Panc1 (cell line): ENCODE measurements at places on chromosomes 16 and 17.
A peak's percentile ranks its signal among the peaks of the same experiment; 100 is the strongest.

DNA sequence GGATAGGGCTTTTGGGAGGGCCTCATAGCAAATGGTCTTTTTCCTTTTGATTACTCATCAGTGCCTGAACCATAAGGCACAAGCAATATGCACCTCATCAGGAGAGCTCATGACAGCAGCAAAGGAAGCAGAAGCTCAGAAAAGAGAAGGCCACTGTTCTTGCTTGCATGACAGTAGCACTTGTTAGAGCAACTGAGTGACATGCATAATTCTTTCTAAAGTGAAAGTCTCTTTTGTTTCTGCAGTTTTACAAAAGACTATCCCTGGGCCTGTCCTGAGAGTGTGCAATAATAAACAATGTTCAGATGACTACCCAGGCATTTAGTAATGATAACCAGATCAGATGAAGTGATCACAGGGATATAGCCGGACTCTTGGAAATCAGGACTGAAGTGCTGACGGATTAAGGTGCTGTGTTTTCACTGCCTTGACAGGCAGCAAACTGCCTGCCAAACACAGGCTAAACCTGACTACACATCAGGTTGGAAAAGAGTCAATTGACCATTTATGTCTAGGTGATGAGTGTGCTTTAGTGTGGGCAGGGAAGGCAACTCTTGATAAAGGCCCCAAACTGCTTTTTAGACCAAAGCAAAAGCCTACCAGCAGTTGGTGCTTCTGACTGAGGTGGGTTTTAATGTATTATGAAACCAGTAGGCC is 1860.3 kb downstream of the TP53TG3F start:
- no peaks in the 10 kb centered on the region for H3K27me3 ChIP-seq
- H3K4me1 ChIP-seq, result no peaks in the 10 kb centered on the region
- H3K36me3 ChIP-seq, result no peaks in the 10 kb centered on the region

GRCh38 chr17:17648762-17649161 is 32.5 kb upstream of the RAI1 start:
- H3K4me3 ChIP-seq, result no peak overlapping the region
- no peaks in the 10 kb centered on the region for H3K36me3 ChIP-seq
- no peak overlapping the region for H3K27ac ChIP-seq
- DNase-seq, result no peak
- no peaks in the 10 kb centered on the region for H3K27me3 ChIP-seq

- H3K27ac ChIP-seq, result no peak overlapping the region
- no peaks in the 10 kb centered on the region for H3K27me3 ChIP-seq
- H3K4me3 ChIP-seq, result no peak overlapping the region
- peaks cover 49% of the 10 kb centered on the region for H3K4me1 ChIP-seq
- DNase-seq, result no peak
Observed at GRCh38 chr16:81530814-81531213, 86.2 kb downstream of the CMIP start.

GRCh38 chr16:16120044-16120381 is 103.3 kb downstream of the ABCC6 start:
- H3K27ac ChIP-seq, result no peak overlapping the region
- no peaks in the 10 kb centered on the region for H3K4me1 ChIP-seq
- peaks cover 15% of the 10 kb centered on the region; the same call in 1 of the 2 replicates for H3K36me3 ChIP-seq
- no peaks in the 10 kb centered on the region for H3K27me3 ChIP-seq
- H3K4me3 ChIP-seq, result no peak overlapping the region

- no peak overlapping the region for H3K4me3 ChIP-seq
- no peaks in the 10 kb centered on the region for H3K4me1 ChIP-seq
- peaks cover 3% of the 10 kb centered on the region; the same call in 1 of the 2 replicates for H3K36me3 ChIP-seq
Observed at GRCh38 chr17:20263595-20263994, 203.7 kb downstream of the LGALS9B start.

DNA sequence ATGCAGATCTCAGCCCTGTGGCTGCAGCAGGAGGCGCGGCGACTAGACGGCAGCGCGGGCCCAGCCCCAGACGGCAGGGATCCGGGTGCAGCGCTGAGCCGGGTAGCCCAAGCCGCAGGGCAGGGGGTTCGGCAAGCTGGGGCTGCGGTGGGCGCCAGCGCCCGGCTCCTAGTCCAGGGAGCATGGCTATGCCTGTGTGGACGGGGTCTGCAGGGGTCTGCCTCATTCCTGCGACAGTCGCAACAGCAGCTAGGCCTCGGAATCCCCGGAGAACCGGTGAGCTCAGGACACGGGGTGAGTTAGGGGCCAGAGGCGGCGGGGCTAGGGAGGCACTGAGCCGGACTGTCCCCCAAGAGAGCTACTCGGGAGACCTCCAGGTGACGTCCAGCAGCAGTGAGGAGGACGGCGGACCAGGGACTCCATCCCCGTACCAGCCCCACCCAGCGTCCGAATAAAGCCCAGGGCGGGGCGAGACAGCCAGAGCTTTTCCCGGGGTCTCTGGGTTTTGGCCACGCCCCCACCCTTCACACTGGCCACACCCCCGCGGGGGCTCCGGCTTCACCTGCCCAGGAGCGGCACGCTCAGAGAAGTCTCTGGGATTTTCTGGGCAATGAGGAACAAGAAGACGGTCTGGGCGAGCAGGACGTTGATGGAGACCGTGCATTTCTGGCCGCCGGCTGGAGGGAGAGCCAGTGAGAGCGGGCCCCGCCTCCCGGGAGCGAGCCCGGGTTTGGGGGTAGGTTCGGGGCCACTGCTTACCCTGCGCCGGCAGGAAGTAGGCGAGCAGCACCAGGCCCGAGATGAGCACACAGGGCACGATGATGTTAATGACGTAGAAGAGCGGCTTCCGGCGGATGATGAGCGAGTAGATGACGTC is 1.1 kb downstream of the C17orf107 start:
- H3K4me1 ChIP-seq, result no peaks in the 10 kb centered on the region; the same call in 1 of the 2 replicates
- no peak overlapping the region for H3K27ac ChIP-seq
- peak overlapping the region; percentile 44 for H3K4me3 ChIP-seq
- no peak for DNase-seq
- no peaks in the 10 kb centered on the region for H3K36me3 ChIP-seq

DNA sequence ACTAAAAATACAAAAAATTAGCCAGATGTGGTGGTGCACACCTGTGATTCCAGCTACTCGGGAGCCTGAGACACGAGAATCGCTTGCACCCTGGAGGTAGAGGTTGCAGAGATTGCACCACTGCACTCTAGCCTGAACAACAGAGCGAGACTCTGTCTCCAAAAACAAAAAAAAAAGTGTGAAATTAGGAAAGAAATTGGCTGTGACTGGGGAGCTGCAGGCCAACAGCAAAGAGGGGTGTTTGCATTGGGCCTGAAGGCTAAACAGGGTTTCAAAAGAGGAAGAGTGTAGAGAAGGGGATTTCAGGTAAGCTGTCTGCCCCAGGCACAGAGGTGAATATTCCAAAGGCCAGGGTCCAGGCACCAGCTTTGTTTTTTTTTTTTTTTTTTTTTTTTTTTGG is 9.4 kb downstream of the BMERB1 start:
- H3K36me3 ChIP-seq, result no peaks in the 10 kb centered on the region
- no peak for DNase-seq
- no peak overlapping the region for H3K27ac ChIP-seq
- no peaks in the 10 kb centered on the region for H3K27me3 ChIP-seq
- no peak overlapping the region for H3K4me3 ChIP-seq

- no peaks in the 10 kb centered on the region for H3K27me3 ChIP-seq
- H3K36me3 ChIP-seq, result no peaks in the 10 kb centered on the region
- no peaks in the 10 kb centered on the region; the same call in 1 of the 2 replicates for H3K4me1 ChIP-seq
- peak overlapping the region; percentile 1; the same call in 1 of the 2 replicates for H3K27ac ChIP-seq
Observed at GRCh38 chr17:3535253-3535995, 22.2 kb downstream of the TRPV3 start.

DNA sequence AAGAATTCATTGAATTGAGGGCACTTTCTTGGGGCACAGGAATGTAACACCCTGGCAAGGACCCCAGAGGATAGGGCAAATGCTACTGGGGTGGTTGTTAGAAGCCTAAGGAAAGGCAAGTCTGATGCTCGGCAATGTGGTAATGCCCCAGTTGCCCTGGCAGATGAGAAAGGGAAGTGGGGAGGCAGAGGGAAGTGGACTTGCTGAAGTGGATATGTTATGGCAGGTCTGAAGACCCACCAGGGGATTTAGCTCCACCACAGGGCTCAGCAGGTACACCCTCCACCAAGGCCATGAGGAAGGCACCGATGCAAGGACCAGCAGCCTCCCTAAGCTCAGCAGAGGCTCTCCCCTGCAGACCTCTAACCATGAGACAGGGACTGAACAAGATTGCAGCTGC is 184.8 kb downstream of the IRX5 start:
- H3K4me3 ChIP-seq, result no peak overlapping the region
- no peak overlapping the region for H3K27ac ChIP-seq
- no peaks in the 10 kb centered on the region for H3K36me3 ChIP-seq
- H3K27me3 ChIP-seq, result no peaks in the 10 kb centered on the region
- DNase-seq, result no peak
- H3K4me1 ChIP-seq, result no peaks in the 10 kb centered on the region

GRCh38 chr17:66460558-66460957 is 158.1 kb downstream of the PRKCA start:
- H3K4me3 ChIP-seq, result no peak overlapping the region
- H3K27ac ChIP-seq, result peak overlapping the region; percentile 81
- H3K27me3 ChIP-seq, result no peaks in the 10 kb centered on the region
- H3K36me3 ChIP-seq, result no peaks in the 10 kb centered on the region

- H3K27ac ChIP-seq, result no peak overlapping the region
- DNase-seq, result no peak
- H3K4me3 ChIP-seq, result no peak overlapping the region
- H3K36me3 ChIP-seq, result no peaks in the 10 kb centered on the region
- no peaks in the 10 kb centered on the region for H3K4me1 ChIP-seq
Observed at GRCh38 chr16:79419148-79419547, 181.4 kb downstream of the MAF start.

DNA sequence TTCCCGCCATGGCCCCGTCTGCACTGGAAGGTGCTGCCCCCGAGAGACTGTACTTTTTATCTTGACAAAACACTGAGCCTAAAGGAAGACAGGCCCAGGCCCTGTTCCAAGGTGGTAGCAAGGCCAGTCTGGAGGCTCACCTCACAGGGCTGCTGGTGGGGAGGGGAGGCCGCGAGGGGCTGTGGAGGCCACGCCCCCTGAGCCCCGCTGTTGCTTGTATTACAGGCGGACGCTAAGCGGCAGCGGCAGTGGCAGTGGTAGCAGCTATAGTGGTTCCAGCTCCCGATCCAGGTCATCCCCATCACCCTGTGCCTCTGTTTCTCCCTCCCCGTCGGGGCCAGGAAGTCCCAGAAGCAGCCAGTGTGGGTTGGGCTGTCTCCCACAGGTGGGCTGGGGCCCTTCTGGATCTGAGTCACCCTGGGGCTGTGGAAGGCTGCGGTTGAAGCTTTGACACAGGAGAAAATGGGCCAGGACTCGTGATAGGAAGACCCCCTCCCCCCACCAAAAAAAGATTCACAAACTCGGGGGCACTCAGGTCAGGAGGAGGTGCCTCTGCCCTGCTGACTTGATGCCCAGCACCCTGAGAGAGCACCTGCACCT is 13.3 kb upstream of the IL17C start:
- no peaks in the 10 kb centered on the region for H3K4me1 ChIP-seq
- H3K27me3 ChIP-seq, result no peaks in the 10 kb centered on the region
- no peak overlapping the region for H3K4me3 ChIP-seq
- H3K27ac ChIP-seq, result no peak overlapping the region
- no peak for DNase-seq

- H3K27ac ChIP-seq, result no peak overlapping the region
- no peak overlapping the region for H3K4me3 ChIP-seq
- H3K27me3 ChIP-seq, result no peaks in the 10 kb centered on the region
- H3K4me1 ChIP-seq, result no peaks in the 10 kb centered on the region; the same call in 1 of the 2 replicates
- DNase-seq, result no peak
Observed at GRCh38 chr17:79720705-79721292, 9.9 kb upstream of the ENPP7 start.

DNA sequence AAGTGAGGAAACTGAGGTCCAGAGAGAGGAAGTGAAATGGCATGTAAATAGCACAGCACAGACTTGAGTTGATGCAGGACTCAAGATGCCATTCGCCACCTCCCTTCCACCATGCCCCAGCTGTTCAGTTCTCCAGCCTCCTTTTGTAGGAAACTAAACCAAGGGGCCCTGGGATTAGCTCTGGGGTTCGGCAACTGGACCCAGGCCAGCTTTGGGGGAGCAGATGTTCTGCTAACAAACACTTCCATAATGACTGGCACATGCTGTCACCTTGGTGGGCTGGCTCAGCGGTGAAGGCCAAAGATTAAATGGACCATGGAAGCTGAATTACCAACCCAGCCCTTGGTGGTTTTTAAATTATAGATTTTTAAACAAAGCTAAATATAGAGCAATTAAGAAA is 77.0 kb downstream of the IRX6 start:
- peaks cover 7% of the 10 kb centered on the region for H3K27me3 ChIP-seq
- no peaks in the 10 kb centered on the region for H3K4me1 ChIP-seq
- H3K4me3 ChIP-seq, result no peak overlapping the region
- no peak for DNase-seq
- no peak overlapping the region for H3K27ac ChIP-seq

DNA sequence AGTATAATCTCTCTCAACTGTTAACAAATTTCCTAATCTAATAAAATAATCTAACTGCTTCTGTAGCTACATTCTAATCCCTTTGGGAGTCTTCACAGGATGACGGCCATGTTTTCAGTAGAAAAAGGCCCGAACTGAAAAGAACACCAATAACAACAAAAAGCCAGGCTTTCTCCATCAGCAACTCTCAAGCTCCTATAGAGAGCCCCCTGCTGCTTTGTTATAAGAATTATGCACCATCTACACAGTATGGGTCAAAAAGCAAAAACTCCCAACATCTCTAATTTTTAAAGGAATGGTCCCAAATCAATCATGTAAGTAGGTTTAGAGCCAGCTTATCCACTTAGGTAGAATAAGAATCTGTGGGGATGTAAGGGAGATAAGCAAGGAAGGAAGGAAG is 163.6 kb upstream of the C17orf78 start:
- H3K27ac ChIP-seq, result no peak overlapping the region
- peaks cover 16% of the 10 kb centered on the region for H3K36me3 ChIP-seq

- H3K4me3 ChIP-seq, result no peak overlapping the region
- no peak for DNase-seq
- H3K27ac ChIP-seq, result no peak overlapping the region
- H3K36me3 ChIP-seq, result no peaks in the 10 kb centered on the region
- H3K27me3 ChIP-seq, result no peaks in the 10 kb centered on the region
Observed at GRCh38 chr16:87607871-87608270, 5.6 kb downstream of the JPH3 start.

- no peak overlapping the region for H3K27ac ChIP-seq
- H3K4me3 ChIP-seq, result no peak overlapping the region
- no peaks in the 10 kb centered on the region for H3K4me1 ChIP-seq
- no peak for DNase-seq
Observed at GRCh38 chr17:74732042-74732867, 4.8 kb upstream of the RAB37 start.

- H3K36me3 ChIP-seq, result no peaks in the 10 kb centered on the region
- H3K27ac ChIP-seq, result no peak overlapping the region
- no peaks in the 10 kb centered on the region for H3K4me1 ChIP-seq
- no peak overlapping the region for H3K4me3 ChIP-seq
- no peaks in the 10 kb centered on the region for H3K27me3 ChIP-seq
- DNase-seq, result no peak
Observed at GRCh38 chr16:55559233-55559632, 7.3 kb upstream of the CAPNS2 start.

DNA sequence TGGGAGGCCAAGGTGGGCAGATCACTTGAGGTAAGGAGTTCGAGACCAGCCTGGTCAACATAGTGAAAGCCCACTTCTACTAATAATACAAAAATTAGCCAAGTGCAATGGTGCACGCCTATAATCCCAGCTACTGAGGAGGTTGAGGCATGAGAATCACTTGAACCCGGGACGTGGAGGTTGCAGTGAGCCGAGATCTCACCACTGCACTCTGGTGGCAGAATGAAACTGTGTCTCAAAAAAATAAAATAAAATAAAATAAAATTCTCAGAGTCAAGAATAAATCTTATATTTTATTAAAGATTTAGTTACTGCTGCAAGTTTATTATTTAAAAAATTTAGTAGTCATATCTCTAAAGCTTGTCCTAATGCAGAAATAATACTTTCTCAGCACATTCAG is 29.7 kb downstream of the ARL4D start:
- no peaks in the 10 kb centered on the region; the same call in 1 of the 2 replicates for H3K4me1 ChIP-seq
- H3K27ac ChIP-seq, result no peak overlapping the region
- no peak for DNase-seq
- no peaks in the 10 kb centered on the region for H3K36me3 ChIP-seq
